ENCODE measurements at places on chromosomes 12 and 14.

GRCh38 chr12:7042842-7043241 lies 17.7 kb upstream of the C1S start:
- DNase-seq, result no peak

GRCh38 chr14:36096090-36096489 lies 80.4 kb downstream of the PTCSC3 start:
- DNase-seq, result no peak

DNA sequence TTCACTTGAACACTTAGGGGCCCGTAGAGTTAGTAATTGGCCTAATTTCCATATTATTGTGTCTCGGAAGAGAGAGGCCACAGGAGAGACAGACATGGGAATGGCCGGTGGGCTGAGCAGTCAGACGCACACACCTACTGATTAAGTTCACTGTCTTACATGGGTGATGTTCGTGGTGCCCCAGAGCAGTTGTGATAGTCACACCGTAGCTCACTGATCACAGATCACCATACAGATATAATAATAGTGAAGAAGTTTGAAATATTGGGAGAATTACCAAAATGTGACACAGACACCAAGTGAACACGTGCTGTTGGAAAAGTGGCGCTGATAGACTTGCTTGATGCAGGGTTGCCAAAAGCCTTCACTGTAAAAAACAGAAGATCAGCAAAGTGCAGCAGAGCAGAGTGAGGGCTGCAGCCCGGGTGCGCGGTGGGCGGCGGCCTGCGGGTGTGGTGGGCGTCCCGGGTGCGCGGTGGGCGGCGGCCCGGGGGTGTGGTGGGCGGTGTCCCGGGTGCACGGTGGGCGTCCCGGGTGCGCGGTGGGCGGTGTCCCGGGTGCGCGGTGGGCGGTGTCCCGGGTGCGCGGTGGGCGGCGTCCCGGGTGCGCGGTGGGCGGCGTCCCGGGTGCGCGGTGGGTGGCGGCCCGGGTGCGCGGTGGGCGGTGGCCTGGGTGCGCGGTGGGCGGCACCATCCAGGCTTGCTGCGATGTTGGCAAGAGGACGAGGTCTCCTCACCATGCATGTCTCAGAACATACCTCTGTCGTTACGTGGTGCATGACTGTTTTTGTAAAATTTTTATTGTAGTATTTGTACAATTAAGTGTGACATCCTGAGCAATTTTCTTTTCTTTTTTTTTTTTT lies 34.3 kb upstream of the TEX22 start:
- DNase-seq, result no peak

DNA sequence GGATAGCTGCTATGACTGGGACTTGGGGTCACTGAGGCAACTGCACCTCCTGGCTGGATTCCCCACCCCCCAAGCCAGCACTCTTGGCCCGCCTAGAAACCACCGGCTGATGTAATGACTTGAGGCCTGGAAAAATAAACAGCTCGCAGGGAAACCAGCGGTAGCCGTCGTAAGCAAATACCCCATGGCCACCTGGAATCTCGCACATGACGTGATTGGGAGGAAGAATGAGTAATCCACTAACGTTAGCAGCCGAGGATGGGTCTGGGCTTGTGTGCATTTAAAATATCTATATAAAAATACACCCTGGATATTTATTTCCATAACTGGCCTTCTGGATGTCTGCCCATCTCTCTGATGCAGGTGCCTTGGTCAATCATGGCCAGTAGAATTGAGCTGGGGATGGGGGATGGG lies 120.1 kb downstream of the SMOC1 start:
- no peak for DNase-seq

DNA sequence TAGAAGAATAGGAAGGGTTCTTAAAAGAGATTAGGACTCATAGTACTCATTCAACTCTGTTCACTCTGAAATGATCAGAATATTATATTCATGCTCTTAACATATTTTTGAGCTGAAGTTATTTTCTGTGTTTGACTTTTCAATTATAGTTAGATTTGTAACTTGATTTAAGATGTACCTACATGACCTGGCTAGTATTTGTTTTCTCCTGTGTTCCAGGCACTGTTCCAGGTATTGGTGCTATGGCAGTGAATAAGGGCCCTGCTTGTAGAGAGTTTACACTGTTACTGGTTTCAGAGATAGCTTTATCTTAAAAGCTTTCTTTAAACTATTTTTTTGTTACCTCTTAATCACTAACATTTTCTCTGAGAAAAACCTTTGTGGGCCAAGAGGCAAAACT lies 19.1 kb upstream of the SLC17A8 start:
- DNase-seq, result no peak

GRCh38 chr14:104677512-104678332 lies 11.7 kb upstream of the INF2 start:
- peak; percentile 43 for DNase-seq

DNA sequence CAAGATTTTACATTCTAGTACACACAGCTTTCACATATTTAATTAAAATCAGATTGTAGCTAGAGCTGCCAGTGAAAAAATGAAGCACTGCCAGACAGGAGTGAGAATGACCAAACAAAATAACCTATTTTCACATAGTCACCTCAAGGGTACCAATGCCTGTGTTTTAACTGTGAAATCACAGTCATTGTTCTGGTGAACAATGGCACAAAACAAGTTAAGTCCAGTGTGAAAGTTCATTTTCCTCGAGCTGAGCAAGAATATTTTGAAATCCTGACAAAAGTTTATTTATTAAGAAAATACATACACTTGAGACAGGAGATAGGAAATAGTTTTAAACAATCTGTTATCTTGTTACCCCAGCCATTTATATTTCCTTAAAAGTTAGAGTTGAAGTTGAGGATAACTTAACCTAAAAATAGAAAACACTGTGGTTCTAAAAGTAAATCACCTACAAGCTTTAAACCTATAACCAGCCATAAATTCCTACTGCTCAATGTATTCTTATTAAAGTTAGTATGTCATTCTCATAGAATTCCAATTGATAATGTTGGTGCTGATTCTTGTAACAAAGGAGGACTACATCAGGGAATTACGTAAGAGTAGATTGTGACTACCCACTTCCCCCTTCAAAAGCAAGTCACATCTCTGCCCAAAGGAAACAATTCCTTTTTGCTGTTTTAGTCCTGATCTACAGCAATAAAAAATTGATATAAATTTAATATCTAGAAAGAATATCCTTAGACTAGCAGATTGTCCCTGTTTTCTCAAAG lies 15.9 kb downstream of the DENND5B start:
- DNase-seq, result no peak

DNA sequence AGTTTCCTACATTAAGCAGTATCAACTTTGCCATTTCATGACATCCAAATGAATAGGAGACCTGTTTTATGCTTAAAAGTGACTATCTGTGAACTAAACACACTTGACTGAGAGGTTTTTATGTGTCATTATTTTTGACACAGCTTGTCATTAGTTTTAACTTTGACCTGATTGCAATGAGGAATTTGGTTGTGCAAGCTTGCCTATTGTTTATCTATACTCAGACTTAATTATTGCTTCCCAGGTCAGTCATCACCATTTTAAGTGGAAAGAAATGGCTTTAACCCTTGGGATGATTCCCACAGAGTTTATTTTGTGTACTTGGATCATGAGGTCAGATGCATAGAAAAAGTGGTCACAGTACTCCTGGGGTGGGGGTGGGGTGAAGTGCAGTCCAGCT lies 171.0 kb upstream of the PRICKLE1 start:
- DNase-seq, result no peak

GRCh38 chr12:92138626-92139025 lies 7.0 kb downstream of the BTG1 start:
- DNase-seq, result no peak

DNA sequence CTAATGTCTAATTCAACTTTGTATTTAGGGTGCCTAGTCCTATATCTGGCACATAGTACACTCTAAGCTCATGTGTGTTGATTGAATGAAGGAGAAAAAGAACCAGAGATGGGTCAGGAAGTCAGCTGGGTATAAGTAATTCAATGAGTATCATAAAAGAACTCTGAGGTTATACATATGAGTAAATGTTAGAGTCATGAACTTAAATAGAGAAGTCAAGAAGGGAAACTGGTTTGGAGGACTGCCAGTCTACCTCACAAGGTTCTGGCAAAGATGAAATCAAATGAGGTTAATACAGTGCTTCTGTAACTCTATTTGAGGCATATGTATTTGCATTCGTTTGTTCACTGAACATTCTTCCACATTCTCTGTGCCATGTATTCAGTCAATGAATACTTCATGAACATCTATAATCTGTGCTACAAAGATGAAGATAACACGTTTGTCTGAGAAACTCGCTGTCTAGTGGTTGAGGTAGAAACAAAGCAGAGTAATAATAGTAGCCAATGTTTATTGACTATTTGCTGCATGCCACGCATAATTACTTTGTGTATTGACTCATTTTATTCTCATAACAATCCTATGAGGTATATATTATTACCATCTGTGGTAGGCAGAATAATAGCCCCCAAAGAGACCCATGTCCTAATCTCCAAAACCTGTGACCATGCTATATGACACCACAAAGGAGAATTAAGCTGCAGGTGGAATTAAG lies 88.9 kb downstream of the PTGER2 start:
- no peak for DNase-seq

DNA sequence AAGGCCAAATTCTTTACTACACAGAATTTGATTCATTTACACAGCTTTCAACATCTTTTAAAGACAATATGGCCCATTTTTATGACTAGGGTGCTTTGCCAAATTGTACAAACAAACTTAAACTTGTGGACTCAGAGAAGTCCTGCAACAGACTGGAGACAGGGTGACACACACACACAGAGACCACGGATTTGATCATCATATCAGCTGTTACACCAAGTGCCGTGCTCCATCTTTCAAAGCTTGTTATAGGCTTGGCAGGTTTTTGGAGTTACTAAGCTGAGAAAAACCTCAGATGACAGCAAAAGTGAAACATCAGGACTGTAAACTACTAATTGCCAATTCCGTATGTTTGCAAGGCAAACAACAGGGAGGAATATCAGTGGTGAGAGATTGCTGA lies 811.7 kb downstream of the GALC start:
- DNase-seq, result no peak

GRCh38 chr12:91213-91612 lies 24.6 kb downstream of the IQSEC3 start:
- no peak for DNase-seq

DNA sequence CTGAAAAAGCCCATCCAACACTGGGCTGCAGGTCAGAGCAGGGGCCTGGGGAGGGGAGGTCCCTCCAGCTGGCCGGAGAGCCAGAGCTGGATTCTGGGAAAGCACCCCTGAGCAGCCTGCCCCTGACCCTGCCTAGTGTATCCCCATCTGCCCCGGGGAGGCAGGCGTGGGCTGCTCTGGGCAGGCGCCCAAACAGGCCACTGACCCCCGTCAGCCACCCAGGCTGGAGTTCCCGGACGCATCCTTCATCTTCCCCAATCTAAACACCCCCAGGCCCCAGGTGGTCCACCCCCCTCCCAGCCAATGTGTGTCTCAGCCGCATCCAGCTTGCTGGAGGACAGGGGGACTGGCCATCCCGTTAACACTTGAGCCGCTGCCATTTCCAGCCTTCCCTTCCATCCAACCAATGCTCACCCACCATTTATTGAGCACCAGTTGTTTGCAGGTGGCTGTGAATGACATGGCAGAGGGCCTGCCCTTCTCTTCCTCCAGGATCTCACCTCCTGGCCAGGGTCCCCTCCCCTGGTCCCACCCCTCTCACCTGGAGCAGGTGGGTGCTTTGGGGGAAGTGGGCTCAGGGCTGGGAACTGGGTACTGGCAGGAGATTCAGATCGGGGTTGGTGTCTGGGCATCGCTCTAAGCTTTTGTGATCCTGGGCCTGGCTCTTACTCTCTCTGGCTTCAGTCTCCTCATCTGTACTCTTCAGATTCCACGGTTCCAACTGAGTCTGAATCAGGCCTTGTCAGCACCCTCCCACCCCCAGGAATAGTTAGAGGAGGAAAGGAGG lies 743 bp upstream of the DTX1 start:
- DNase-seq, result no peak

- DNase-seq, result peak; percentile 28
Measured at GRCh38 chr14:106883218-106883692, 1356.9 kb downstream of the TMEM121 start.

DNA sequence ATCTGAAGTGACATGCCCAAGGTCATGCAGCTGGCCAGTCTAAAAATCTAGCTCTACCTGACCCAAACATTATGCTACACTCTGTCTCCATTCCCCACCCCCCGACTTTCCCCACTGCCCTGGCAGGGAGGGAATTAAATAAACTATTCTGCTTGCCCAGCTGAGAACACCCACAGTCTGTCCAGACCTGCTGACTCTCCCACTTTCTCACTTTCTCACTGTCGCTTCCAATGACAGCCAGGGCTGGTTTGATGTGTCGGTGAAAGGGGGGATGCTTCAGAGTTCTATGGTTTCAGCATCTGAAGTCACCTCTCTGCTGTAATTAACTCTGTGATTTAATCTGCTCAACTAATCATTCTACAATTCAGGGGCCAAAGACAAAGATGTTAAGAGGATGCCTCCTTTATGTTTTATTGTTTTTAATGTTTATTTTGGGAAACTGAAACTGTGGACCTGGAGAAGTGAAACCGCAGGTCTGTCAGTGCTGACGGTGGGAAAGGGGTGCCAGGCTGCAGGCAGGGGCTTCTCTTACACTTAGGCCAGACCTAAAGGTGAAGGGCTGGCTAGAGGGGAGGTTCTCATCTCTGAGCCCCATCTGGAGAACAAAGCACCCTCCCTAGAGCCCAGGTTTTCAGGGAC lies 8.1 kb upstream of the MSI1 start:
- no peak for DNase-seq

DNA sequence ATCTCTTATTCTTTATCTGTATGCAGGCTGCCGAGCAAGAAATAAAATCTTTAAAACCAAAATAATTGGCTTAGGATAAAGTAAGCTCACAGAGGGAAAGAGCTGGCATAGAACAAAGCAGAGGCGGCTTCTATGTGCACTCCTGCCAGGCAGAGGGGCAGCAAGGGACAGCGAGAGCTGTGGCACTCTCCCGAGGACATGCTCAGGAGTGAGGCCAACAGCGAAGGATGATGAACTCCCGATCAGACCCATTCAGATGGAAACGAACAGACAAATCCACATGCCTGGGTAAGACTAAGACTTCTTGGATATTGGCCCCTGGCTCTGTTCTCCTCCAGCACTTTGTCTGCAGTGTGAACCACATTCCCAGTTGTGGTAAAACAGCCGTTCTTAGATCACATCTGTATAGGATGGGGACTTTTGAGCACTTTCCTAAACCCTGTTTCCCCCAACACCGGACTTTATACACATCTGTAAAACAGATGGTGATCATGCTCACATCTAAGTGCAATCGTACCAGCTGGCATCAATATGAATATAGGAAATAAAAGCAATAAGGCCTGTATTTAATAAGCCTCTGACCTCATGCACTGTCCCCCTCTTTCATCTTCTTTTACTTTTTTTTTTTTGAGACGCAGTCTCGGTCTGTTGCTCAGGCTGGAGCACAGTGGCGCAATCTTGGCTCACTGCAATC lies 134.1 kb downstream of the PPM1H start:
- no peak for DNase-seq
